ENCODE measurements at places on chromosomes 2 and 18. TPM values are rescaled to one million over a fixed set of nuclear protein-coding genes. Genes with fewer than 3 reads are reported as not detected.

DNA sequence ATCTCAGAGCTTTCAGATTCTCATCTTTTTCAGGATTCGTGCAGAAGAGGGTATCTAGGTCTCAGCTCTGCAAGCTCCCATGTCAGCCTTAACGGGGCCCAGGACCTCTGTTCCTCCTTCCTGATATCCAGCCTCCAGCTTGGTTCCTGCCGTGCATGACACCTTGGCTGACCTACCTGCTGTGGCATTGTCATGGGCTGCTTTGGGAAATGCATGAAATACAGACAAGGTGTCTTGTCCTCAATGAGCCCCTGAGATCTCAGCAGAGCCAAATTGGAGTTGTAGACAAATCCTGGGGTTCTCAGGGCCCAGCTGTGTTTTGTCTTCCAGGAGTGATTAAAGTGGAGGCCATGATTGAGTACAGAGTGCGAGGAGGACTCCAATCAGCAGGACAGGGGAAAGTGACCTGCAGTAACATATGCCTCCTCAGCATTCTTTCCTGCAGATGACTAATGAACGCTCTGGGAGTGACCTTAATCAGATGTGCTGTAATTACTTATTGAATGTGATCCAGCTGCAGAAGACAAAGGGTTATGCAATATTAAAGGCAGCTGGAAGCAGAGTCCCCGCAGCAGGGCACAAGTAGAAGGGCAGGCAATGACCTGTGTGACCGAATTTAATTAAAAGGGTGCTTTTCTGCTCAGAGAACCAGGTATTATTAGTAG is 141.1 kb downstream of the CCBE1 start:
- no peak for DNase-seq

DNA sequence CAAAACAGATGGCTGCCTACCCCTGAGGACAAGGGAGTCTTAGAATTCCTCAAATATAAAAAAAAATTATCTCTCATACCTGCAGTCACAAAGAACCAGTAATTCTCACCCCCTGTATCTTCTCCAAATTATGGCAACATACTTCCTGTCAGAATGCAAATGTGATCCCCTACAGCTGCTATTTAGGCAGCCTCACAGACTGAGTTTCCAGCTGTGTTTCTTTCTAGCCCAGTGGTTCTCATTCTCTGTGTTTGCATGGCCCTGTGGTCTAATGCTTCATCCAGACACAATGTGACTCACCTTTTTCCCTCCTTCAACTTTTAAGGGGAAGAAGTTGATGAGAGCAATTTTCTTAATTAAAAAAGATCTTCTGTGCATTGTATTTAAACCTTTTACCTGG is 726.3 kb downstream of the TSN start:
- DNase-seq = no peak

- no peak for DNase-seq
These were observed 215.4 kb upstream of the ITGA4 start for GRCh38 chr2:181241797-181242196.

DNA sequence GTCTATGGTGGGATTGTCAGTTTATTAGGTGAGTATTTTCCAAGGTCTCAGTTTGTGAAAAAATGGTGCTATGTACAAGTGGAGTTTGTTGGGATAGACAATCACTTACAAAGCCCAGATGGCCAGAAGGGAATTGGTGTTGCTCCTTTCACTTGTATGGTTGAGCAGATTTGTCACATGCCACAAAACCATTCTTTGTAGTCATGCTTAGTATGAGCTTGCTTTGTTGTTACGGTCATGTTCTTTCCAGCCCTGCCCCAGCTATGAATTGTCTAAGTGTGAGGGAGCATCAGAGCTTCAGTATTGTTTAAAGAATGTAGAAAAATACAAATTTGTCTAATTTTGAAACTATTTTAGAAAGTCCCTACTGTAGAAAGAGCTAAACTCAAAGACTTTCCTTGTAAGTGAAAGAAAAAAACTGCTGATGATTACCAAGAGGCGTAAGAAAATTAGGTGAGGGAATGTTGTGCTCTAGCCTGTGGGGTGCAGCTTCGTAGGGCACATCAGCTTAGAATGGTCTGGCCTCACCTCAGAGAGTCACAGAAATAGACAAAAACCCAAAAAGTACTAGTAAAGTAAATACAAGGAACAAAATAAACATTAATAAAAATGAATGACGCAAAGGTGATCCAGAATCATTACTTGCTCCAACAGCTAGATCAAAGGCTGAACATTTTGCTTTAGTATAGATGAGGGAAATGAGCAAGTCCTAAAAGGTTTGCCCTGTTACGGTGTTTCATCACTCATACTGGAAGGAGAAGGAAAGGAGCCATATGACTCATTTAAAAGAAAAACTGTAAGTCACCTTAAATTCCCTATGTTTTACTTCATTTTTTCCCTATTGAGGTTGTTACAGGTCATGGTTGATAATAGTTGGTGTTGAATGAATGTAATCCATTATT is 9.2 kb downstream of the TGIF1 start:
- DNase-seq = no peak

Gene ANKAR
- total RNA-seq = 13.4 TPM

- DNase-seq = no peak
These were observed 245.6 kb downstream of the TPGS2 start for GRCh38 chr18:36582988-36583745.

Gene HRH4
- not detected for total RNA-seq

DNA sequence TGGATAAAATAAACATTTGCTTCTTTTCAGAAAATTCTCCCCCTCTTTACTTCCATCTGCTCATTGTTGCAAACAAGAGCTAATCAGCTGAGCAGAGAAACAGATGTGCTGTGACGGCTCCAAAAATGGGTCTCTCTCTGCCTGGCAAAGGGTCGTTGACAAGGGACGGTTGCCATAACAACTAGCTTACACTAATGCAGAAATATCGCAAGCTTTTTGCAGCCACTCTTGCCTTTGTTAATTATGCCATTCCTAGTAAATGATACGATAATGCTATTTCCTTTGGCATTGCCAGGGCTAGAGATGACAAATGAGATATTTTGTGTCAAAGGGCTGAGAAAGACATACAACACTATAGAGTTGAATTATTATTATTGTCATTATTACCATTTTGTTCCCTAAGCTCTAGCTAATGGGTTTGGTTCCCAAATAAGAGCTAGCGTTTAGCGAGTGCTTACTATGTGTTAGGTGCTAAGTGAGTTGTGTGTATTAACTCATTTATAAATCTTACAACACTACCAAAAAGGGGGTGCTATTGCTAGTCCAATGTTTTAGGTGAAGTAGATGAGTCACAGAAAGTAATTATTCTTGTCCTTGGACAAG is 46.8 kb downstream of the MYO3B start:
- no peak for DNase-seq

Gene CDK5R2
- 0.97 TPM for total RNA-seq

DNA sequence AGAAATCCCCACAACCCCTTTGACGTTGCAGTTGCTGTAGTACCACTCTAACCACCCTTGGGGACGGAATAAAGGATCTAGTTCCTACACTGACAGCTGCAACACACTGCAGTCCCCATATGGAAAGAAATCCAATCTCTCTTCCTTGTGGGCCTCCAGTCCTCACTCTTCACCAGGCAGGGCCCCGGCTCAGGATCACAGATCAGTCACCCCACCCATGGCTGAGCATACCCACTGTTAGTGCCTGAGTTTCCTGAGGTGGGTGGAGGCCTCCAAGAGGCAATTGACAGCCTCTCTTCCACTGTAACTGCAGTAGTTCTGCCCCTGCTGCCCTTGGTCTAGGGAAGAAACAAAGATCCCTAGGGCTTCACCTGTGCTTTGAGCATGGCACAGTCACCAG is 670.0 kb upstream of the CDH2 start:
- no peak for DNase-seq

- DNase-seq = no peak
These were observed 255.3 kb upstream of the SIX2 start for GRCh38 chr2:45264227-45265225.

Gene FSHR
- not detected for total RNA-seq

Gene LOXHD1
- 0.14 TPM for total RNA-seq

GRCh38 chr18:78875016-78875777 is 104.4 kb upstream of the SALL3 start:
- no peak for DNase-seq

DNA sequence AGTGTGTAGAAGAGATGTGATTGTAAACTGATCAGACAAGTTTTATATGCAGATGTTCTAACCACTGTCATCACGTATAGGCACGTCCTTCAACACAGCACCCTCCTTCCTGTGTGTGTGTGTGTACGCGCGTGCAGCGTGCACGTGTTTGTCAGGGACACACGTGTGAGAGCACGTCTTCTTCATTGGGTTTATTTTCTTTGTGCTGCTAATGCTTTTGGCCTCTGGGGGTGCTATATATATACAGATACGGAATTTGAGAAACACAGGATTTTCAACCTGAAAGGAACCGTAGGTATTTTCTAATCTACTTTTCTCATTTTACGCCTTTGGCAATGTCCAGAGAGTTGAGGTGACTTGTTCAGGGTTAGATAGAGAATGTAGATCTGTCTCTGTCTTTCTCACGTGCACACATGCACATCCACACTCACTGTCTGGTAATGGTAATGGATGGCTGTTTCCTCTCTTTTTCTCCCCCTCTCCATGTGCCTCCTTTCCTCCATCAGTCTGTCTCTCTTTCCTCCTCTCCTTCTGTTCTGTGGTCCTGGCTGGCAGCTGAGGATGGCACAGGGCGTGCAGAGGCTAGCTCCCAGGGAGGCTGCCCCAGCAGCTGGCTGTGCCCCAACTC is 13.4 kb upstream of the CELF4 start:
- DNase-seq = no peak

DNA sequence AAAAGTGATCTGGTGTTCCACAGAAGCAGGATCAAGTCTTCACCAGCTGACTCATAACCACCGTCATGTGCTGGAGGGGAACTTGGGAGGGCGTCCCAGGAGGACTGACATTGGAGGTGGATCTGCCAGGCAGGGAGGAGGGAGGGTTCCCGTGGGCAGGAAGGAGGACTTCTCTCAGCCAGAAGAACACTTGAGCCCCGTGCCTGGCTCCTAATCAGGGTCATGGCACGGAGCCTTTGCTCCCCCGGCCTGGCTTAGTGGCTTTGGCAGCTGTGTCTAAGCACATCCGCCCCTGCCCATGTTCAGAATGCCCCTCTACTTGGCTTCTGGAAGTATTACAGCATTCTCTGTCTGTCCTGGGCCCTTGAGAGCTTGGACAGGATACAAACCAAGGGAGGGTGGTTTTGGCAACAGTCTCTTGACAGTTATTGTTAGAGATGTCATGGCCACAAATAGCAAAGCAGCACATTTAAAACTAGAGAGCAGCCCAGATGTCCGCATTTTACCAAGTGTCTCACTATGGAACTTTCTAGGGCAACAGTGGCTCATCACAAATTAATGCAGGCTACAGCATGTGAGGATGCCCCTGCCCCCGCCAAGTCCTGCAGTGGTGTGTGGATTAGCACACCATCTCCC is 11.5 kb downstream of the PPP1R7 start:
- no peak for DNase-seq

- no peak for DNase-seq
These were observed at the start of gene CGREF1 for GRCh38 chr2:27118525-27119329. Gene CGREF1, minus strand, starts transcription at chr2:27119128. Its CDS starts 14,762 bp downstream, at chr2:27104366.

Gene DRC1
- 0.18 TPM for total RNA-seq

Gene KYNU
- 0.20 TPM for total RNA-seq

- no peak for DNase-seq
These were observed 156.4 kb upstream of the MMADHC start for GRCh38 chr2:149743842-149744448.

DNA sequence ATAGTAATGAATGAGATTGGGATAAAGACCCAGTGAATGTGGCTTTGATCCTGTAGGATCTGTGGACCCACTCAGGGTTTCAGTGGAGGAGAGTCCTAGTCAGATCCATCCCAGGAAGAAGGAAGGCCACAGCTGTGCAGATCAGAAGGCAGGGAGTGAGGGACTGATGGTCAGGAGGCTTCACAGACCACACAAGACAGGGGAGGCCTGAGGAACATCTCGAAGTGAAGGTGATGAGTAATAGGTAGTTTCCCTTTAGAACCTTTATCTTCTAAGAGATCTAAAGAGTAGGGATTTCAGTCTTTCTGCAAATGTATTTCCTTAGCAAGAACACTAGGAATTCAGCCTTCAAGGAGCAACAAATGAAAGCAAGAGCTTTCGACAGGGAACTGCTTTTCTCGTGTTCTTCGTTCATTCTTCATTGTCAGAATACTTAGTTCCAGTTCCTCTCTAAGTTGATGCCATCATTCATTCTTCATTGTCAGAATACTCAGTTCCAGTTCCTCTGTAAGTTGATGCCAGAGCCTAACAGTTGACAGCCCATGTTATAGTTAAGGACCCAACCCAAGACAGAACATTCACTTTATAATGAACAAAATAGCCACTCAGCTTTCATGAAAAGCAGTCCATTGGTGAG is 150.2 kb upstream of the EPAS1 start:
- no peak for DNase-seq

GRCh38 chr18:32707147-32707546 is 65.7 kb downstream of the KLHL14 start:
- DNase-seq = no peak

Gene ABCG8
- total RNA-seq = not detected

DNA sequence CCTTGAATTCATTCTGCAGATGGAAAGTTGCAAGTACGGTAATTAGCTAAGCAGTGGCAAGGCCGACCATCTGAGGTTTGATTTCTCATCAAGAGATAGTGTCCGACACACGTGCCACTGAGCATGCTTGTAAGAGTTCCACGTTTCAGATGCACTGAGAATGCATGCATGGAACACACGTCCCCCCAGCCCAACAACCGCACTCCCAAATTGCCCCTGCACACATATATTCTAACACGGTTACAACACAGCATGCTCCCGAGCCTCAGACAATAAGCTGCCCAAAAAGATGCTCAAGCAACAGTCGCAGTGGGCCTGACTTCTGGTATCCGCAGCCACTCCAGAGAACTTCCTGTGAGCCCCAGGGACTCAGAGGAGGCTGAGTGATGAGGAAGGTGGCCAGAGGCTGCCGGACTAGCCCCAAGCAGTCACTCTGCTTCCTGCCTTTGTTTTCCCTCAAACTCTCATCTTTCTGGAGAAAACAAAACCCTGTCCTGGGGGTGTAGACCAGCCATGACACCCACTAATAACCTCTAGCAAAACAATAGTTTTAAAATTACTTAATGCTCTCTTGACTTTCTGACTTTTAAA is 204.0 kb downstream of the TGIF1 start:
- DNase-seq = no peak

DNA sequence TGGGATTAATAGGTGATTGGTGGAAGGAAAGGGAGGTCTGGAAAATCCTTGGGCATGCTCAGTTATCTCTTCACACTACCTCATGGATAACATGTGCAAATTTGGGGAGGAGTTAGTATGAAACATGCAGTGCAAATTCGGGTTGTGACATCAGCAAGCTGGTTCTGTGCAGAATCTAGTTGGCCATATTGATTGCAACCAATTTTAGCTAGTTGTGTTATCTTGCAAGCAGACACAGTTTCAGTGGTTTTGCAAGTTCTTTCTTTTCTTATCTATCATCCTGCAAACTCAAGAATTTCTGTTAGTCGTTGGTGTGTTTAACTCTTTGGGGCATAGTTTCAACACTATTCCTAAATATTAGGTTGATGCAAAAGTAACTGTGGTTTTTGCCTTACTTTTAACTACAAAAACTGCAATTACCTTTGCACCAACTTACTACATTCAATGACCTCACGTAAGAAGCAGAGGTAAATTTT is 135.4 kb downstream of the PTH2R start:
- no peak for DNase-seq

- no peak for DNase-seq
These were observed 49.6 kb downstream of the PAX8 start for GRCh38 chr2:113228991-113229716.

All from mesothelial cell of epicardium (in vitro differentiated cells).